ENCODE measurements at places on chromosomes 12 and 14.

- no peak for DNase-seq
Measured at GRCh38 chr12:124328116-124328515, 33.2 kb downstream of the RFLNA start.

- DNase-seq, result peak; percentile 42
Measured at GRCh38 chr12:72017054-72017651, 78.5 kb downstream of the TPH2 start.

GRCh38 chr14:61132894-61133293 is 148.2 kb downstream of the TMEM30B start:
- no peak for DNase-seq

DNA sequence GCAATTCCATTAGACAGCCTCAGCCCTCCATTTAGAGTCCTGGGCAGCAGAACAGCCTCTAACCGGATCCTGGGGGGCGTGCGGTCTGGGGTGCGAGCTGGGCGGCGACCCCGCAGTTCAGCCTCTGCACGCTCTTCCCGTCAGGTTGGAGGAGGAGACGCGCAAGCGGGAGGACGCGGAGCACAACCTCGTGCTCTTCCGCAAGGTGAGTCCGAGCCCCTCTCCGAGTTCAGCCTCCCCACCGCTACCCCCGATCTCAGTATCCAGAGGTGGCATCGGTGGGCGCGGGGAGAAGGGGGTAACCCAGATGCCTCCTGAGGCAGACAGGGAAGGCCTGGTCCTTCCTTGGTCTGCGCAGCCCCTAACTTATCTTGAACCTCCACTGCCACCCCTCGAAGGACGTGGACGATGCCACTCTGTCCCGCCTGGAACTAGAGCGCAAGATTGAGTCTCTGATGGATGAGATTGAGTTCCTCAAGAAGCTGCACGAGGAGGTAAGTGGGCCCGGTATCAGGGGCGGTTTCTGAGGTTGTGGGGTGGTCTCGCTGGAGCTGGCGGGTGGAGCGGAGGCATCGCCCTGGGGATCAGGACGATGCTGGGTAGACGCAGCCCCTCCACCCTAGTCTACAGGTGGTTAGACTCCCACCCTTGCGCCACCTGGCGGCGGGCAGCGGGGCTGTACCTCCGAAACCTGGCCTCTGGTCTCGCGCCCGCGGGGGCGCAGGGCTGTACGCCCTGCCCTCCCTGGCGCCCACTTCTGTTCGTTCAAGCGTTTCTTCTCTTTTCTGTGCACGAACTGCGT is 1.3 kb downstream of the PRPH start:
- peak; percentile 42 for DNase-seq

GRCh38 chr12:68853396-68854077 is 45.6 kb downstream of the MDM2 start:
- DNase-seq, result no peak

Measured in CD4-positive, alpha-beta T cell treated with Interleukin-6 at 100 ng/mL for 8 hours (primary cell).